ENCODE measurements at places on chromosomes 1 and 21. TPM values are rescaled to one million over a fixed set of nuclear protein-coding genes. Genes with fewer than 3 reads are reported as not detected.

Gene NR1I3
- total RNA-seq = not detected

Gene SPRR3
- total RNA-seq = not detected

Gene KCNN3
- total RNA-seq = 0.03 TPM

Gene PGLYRP3
- not detected for total RNA-seq

Gene PLA2G5
- total RNA-seq = not detected

Gene MAP7D1
- total RNA-seq = 117 TPM

Gene ACOT11
- 0.14 TPM for total RNA-seq

Gene TDRD5
- total RNA-seq = not detected

Gene CCDC185
- not detected for total RNA-seq

Gene SLC35F3
- not detected for total RNA-seq

Gene PBX1
- 0.25 TPM for total RNA-seq

Gene LCE3E
- not detected for total RNA-seq

Gene TTC3
- total RNA-seq = 137 TPM

Gene RAB42
- total RNA-seq = not detected

Gene C1orf116
- 0.27 TPM for total RNA-seq

Gene NHLH1
- total RNA-seq = not detected

Gene AADACL4
- not detected for total RNA-seq

Gene SERTAD4
- not detected for total RNA-seq

Gene NR0B2
- total RNA-seq = not detected

Gene CD164L2
- total RNA-seq = not detected

Gene ACKR1
- total RNA-seq = not detected

Gene U2AF1
- total RNA-seq = 161 TPM

Gene TRNAU1AP
- 25.7 TPM for total RNA-seq

Gene GJA9
- not detected for total RNA-seq

Gene ZYG11A
- total RNA-seq = not detected

Gene CHRNB2
- not detected for total RNA-seq

Gene SHISAL2A
- total RNA-seq = 21.3 TPM

Gene B3GALT5
- total RNA-seq = not detected

Gene TMOD4
- 1.7 TPM for total RNA-seq

Gene UBASH3A
- total RNA-seq = 62.9 TPM

All from CD8-positive, alpha-beta T cell (primary cell).